Epithelial cell of proximal tubule (primary cell): ENCODE measurements at places on chromosomes 12 and 14.

DNA sequence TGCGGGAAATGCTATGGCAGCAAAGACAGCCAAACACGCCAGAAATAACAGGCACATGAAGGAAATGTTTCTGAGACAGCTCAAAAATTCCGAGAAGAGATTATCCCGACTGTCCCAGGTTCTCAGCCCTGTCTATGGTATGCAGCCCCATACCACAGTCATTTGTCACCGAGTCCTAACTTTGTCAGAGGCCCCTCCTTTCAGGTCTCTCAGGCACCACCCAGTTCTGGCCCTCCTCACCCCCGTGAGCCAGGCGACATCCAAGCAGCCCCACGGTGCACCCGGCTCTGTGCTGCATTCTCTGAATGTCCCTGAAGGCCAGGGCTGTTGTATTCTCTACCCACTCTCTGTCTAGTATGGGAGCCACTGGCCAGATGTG is 24.0 kb downstream of the SSH1 start:
- DNase-seq = no peak

- DNase-seq = no peak
These were observed 253.0 kb downstream of the SNAPC1 start for GRCh38 chr14:62015243-62015642.

DNA sequence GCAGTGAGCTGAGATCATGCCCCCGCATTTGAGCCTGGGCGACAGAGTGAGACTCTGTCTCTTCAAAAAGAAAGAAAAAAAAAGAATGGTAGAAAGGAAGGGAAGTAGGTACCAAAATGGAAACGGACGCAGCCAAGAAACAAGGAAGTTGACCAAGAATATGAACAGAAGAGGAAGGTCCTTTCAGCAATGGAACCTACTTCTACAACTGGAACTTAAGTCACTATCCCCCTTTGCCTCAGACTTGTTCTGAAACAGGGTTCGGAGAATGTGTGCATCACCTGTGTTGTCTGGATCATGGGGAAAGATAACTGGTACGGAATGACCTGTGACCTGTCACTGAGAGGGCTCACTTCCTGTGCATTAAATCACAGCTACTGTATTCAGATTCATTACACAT is 43.9 kb upstream of the RNASE1 start:
- DNase-seq = no peak

- no peak for DNase-seq
These were observed 895 bp downstream of the SLC7A8 start for GRCh38 chr14:23182372-23183157.

GRCh38 chr12:118467641-118468305 is 91.4 kb downstream of the SUDS3 start:
- no peak for DNase-seq

DNA sequence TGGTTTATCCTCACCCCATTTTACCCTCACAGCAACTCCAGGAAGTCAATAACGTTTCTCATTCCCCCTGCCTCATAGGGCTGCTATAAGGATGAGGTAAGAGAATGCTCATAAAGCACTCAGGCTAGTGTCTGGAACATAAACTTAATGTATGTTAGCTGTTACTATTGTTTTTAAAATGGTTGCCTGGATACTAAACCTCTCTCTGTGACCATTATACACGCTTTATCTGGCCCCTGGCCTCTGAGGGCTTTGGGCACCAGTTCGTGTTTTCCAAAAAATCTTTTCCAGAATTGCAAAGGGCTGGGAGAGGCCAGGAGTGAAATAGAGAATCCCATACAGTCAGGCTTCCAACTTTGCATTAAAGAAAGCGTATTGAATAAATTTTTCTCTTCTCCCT is 113.9 kb downstream of the KTN1 start:
- DNase-seq = no peak

- DNase-seq = no peak
These were observed 17.5 kb downstream of the GRIP1 start for GRCh38 chr12:66661357-66661756.

GRCh38 chr14:76434220-76434619 is 58.3 kb downstream of the ESRRB start:
- no peak for DNase-seq

DNA sequence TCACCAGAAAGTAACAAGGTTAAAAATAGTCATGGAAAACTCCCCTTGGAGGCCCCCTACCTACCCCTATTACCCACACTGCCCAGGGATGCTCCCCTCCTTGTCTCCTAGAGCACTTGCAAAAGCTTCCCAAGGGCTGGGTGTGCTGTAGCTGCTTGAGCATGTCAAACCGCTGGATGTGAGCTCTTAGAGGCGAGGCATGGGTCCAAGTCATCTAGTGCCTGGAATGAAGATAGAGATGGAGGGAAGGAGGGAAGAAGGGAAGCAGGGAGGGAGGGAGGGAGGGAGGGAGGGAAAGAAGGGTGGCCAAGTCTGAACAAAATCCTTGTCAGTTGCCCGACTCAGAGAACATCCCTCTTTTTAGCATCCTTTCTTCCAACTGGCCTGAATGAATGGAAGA is 43.1 kb downstream of the LTBP2 start:
- DNase-seq = no peak

- DNase-seq = no peak
These were observed 915.3 kb downstream of the FSCB start for GRCh38 chr14:43591776-43592175.

GRCh38 chr14:23602181-23603095 is 23.8 kb upstream of the JPH4 start:
- DNase-seq = no peak

DNA sequence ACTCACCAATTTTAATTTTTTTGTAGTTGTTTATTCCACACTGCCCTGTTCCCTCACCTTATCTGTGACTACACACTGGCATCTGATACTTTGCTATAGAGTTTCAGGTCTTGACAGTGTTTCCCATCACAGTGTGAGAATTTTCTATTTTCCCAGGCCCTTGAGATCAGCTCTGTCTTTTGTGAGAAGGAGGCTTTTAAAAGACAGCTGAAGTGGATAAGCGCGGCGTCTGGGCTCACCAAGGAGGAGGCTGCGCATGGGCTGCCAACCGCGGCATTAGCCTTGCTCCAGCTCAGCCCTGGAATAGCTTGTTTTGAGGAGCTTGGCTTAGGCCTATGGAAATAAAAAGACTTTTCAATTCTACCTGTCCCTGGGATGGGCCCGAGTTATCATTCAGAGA is 181.3 kb downstream of the RMST start:
- DNase-seq = no peak

DNA sequence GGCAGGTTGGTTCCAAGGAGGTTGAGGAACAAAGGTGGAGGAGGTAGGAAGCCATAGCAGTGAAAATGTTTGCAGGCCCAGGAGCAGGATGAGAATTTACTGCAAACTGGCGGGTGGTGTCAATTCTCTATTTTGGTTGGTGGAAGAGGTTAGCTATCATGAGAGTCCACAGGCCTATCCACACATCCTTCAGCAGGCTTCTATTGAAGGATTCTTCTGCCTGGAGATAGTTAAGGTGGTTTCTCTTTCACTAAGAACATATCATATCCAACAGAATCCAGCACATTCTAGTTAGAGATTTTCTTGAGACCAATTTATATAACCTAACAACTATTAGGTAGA is 68.9 kb upstream of the DYRK2 start:
- no peak for DNase-seq

DNA sequence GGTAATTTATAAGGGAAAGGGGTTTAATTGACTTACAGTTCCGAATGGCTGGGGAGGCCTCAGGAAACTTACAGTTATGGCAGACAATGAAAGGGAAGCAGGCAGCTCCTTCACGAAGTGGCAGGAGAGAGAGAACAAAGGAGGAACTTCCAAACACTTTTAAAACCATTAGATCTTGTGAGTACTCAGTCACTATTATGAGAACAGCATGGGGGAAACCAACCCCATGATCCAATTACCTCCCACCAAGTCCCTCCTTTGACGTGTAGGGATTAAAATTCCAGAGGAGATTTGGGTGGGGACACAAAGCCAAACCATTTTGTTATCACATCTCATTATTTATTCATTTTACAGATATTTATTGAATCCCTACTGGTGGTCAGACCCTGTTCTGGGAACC is 822.8 kb downstream of the GALC start:
- no peak for DNase-seq

DNA sequence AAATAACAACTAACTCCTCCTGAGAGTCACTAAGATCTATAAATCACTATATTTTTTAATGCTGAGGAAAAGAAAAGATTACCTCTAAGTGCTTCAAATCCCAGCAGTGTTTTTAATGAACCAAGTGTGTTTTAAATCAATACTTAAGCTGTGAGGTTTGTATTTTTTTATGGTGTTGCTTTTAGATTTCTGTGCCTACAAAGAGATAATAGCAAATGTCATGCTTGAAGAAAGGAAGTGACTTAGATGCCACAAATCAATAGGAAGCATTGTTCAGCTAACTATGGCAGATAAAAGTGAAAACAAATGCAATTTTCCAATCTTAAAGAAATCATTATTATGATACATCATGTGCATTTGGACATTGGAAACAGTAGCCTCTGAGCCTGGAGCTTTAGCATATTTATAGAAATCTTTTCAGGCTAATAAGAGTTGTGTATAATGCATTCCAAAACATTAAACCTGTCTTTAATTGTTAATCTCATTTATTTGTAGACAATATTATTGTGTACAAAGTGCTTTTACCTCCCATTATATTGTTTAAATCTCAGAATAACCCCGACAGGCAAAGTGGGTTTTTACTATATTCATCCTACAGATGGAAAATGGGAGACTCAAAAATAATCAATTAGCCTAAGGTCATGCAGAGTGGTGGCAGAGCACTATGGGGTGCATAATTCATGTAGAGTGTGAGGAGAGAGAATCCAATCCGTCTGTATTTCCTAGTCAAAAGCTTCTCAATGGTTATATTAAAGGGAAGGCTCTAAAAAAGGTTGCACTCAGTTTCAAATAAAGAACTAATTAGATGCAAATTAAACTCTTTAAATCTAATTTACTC is 486.2 kb downstream of the NAV3 start:
- DNase-seq = no peak

GRCh38 chr12:65858831-65859230 is 34.5 kb downstream of the HMGA2 start:
- DNase-seq = no peak

GRCh38 chr12:116148844-116149243 is 128.6 kb downstream of the MED13L start:
- no peak for DNase-seq

DNA sequence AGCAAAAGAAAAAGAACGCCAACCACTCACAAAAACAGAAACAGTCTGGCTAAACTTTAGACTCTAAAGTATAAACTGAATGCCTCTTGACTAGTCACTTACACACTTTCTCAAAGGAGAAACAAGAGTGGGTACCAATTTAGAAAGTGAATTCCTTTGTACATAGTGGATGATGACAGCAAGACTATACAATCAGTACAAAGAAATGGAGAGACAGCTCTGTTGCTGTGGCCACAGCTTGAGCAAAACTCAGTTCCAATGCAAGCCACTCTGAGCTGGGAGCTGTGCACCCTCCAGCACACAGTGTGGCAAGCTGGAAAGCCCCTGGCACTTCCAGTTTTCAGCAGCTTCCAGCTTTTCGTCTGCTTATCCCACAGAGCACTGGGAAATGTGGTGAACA is 21.7 kb downstream of the NT5DC3 start:
- DNase-seq = no peak
